ENCODE measurements at places on chromosomes 4 and X.

DNA sequence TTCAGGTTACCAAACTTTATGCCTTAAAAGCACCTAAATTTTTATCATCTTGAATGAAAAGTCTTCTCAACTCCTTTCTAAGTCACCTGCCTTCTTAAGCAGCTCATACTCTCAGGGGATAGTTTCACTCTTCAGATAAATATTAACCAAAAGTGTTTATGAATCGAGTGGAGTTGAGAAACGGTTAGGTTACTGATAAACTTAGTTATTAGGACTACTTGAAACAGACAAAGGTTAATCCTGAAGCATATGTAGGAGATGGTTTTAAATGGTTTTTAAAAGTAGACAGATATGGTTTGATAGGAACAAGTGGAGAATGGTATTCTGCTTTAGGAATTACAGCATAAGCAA is 32.8 kb downstream of the CLDN22 start:
- DNase-seq, result no peak

GRCh38 chr4:162461952-162462351 is 298.2 kb upstream of the FSTL5 start:
- DNase-seq, result no peak

DNA sequence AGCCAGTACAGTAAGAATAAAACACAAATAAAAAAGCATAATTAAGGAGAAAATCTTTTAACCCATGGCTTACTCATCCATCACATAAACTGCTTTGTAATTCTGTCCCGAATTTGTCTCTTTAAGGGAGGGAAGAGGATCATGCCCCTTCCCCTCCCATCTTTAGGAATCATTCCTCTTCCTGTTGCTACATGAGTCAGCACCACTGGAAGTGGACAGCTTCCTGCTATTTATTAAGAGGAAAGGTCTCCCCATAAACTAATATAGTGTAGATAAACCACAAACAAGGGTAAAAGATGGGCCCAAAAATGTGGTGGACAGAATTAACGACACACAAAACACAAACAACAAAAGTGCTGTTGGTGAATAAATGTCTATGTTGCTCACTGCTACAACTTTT is 75.8 kb downstream of the PPP3CA start:
- no peak for DNase-seq

DNA sequence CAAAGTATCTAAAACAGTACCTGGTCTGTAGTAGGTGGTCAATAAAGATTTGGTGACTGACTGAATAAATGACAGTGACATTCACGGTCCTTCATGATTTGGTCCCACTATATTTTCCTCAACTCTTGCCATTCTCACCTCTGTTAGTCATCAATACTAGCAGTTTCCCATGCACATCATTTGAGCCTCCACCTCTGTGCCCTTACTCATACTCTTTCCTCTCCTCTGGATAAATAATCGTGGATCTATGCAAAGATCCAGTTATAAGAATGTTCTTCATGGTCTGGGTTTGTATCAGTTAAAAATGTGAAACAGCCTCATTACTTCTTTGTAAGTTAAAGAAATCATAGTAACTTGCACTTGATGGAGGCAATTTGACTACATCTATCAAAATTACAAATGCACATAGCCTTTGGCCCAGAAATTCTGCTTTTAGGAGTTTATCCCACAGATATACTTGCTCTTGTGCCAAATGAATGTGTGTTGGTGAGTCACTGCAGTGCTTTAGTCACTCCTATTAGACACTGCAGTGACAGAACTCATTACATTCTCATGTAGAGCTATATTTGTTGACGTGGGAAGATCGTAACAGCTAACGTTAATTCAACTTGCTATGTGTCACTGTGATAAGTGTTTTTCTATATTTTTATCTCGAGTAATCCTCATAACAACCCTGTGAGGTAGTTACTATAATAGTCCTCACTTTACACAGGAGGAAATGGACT is 121.9 kb upstream of the SMIM10 start:
- no peak for DNase-seq

GRCh38 chr4:70802928-70803580 is 36.6 kb downstream of the GRSF1 start:
- DNase-seq, result no peak

GRCh38 chr4:41670982-41671381 is 77.5 kb downstream of the PHOX2B start:
- no peak for DNase-seq

DNA sequence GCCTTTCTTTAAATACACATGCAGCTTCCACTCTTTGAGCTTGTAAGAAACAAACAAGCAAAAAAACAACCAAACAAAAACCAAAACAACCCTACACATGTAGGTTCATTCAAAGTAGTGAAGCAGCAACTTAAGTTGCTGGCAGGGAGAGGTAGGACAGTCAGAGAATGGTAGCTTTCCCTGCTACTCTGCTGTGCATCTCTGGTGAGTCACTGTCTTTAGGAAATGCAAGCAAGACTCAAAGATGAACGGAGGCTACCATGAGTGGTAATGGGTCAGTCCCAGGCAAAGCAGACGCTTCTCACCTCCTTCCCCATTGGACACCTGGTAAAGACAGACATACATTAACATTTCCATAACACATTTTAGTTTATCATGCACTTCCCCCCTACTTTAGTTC is 43.2 kb downstream of the PGRMC2 start:
- no peak for DNase-seq

DNA sequence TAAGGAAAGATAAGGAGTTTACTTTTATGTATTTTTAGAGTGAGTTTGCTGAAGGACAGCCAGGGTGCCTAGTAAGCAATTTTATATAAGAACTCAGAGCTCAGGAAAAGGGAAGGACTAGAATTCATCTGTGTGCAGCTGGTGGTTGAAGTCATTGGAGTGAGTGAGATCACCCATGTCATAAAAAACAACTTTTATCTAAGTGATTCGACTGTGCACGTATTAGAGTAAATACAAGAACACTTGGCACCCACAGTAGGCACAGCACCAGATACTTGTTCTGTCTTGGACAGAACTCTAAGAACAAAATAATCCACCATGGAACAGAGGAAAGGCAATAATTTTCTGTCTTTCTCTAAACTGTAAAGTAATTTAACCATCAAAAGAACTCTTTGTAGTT is 31.6 kb downstream of the SYNPO2 start:
- DNase-seq, result peak; percentile 74

DNA sequence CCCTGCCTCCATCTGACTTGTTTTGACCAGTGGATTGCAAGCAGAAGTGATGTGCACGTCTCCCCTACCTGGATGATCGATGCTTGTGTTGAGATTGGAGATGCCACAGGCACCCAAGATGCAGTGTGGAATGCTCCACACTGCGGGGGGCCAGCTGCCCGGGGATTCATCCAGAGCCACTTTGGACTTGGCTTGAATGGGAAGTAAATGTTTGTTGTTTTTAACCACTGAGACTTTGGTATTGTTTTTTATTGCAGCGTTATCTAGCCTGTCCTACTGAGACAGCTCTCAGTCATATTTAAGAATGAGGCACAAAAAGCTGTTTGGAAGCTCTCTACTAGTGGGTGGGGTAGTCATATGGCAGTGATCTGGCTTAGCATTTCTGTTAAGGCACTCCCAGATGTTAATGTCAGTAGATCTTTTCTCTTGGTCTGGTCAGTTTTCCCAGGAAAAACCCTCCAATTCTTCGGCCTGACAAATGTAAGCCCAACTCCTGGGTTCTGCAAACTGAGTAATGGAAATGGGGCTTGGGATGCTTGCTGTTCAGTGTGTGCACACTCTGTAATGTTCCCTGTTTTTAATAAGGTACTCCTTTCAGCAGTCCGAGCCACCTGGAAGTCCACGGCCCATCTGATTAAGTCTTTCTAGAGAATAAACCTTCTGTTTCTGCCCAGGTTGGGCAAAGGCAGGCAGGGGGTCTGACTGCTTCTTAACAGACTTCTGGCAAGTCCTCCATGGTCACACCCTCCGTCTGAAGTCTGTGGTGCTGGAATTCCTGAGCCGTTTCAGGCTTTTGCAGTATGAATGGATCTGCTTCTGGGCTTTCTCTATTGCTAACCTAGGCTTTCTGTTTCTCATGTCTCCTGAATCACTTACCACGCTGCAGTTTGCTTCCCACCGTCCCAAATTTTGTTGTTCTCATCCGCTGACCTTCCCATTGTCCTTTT is 74.8 kb downstream of the WWC2 start:
- no peak for DNase-seq

GRCh38 chr4:108377021-108377420 is 208.3 kb upstream of the LEF1 start:
- DNase-seq, result no peak
